ENCODE measurements at places on chromosomes 4 and X.

DNA sequence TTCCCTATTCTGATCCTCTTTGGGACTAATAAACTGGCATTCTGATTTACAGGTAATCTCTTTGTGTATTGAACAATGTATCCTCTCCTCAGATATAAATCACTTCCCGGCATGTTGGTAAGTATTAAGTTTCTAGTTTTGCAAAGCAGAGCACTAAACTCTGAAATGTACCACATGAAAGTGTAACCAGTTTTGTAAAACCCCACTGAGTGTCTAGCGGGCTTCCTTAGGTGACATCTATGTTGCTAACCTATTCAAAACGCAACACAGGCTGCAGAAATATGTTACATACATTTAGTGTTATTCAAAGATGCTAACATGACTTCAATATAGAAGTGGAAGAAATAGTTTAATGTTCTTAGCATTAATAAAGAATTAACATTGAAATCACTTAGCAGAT, 25.2 kb downstream of the DNAJB14 start:
- DNase-seq: peak; percentile 33

- DNase-seq: no peak
Measured at GRCh38 chr4:110163327-110164069, 34.9 kb downstream of the ELOVL6 start.

DNA sequence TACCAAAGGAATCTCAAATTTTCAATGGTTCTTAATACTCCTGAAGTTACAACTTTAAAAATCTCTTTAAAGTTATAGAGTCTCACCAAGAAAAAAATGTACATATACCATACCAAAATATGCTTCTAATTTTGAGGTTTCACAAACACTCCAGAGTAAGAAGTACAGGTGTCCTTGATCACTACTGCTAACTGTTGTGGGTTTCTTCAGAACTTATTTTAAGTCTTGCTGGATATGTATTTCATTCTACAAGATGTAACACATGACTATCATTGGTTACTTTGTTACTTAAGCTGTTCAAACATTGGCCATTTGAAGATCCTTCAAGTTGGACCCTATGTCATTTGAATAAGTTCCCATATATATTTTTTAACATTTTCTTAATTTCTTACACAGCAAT, 808.0 kb downstream of the PCDH19 start:
- peak; percentile 63 for DNase-seq

DNA sequence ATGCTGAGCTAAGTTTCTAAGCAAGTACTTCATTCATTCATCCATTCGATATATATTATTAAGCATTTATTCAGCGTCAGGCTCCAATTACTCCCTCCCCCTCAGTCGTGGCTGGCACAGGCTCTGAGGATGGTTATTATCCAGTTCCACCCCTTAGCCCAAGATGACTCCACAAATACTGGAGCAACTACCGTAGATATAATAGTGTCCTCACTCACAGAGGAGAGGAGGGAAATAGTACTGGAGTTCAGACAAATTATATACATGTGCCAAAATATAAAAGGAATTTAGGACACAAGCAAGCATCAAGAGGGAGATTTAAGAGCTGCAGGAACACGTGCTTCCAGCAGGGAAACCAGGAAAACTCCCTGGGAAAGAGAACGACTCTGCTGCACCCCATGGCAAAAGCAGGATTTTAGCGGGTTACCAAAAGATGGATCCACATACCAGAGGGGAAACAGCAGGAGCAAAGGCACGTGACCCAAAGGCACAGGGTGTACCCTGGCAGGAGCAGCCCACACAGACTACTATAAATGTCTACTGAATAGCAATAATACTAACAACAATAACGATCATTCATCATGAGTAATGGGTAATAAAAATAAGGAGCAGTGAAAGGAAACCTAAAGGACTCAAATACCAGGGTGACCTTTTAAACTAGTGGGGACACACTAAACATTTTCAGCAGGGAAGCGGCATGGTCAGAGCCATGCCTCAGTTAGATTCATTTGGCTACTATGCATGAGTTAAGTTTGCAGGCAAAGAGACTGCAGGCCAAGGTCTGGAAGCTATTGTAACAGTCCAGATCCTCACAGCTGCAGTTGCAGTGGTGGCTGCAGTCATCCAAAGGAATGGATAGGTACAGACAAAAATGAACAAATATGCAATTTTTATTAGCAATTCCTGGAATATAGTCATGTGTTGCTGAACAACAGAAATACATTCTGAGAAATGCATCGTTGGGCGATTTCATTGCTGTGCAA, 153.7 kb downstream of the APBB2 start:
- DNase-seq: no peak

DNA sequence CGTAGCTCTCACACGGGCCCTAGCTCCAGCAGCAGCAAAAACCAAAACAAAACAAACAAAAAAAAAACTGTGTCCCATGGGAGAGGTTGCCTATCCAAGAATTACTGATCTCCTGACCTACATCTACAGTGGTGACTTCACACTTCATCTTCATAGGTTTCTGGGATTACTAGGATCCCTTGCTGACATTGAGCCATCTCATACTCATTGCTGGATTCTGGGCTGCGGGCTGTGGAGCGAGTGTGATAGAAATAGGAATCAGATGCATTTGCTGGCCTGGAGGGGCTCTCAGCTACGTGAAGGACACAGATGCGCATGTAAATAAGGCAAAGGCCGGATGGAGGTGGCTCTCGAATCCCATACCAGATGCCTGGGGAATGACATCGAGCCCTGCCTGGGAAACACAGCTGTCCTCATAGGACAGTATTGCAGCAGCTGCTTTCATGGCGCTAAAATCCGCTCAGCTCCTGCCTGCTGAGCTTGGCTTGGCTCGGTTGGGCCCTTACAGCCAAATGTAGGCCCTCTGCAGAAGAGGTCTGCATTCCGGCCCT, 41.7 kb downstream of the CNGA2 start:
- DNase-seq: no peak

- DNase-seq: no peak
Measured at GRCh38 chrX:28638775-28639174, 51.5 kb downstream of the IL1RAPL1 start.

DNA sequence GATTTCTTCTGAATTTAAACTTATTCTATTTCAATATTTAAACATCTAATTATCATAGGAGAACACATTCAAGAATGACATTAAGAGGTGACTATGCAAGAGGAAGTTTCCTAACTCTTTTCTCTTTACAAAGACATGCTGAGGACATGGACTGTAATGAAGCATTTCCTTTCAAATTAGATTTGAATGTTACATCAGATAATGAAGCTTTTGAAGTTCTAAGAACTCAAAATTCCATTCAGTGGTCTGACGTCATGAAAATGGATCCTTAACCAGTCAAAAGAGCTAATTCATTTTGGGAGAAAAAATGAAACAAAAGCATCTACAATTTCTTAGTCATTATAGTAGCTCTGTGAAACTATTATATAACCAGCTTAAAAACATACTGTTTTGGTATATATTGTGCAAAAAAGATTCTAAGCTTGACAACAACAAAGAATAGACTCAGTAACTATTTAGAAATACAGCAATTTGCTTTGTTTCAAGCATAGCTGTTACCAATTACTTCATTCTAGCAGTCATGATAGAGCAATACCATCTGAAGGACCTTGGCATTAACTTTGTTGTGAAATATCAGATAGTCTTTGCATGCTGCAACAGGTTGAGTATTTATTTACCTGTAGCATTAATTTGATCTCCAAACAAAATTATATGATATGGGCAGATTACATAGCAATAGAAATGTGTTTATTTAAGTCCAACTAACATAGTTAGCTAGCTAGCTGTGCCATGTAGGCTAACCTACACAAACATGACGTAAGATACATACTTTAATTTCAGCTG, 13.7 kb upstream of the DTHD1 start:
- no peak for DNase-seq

DNA sequence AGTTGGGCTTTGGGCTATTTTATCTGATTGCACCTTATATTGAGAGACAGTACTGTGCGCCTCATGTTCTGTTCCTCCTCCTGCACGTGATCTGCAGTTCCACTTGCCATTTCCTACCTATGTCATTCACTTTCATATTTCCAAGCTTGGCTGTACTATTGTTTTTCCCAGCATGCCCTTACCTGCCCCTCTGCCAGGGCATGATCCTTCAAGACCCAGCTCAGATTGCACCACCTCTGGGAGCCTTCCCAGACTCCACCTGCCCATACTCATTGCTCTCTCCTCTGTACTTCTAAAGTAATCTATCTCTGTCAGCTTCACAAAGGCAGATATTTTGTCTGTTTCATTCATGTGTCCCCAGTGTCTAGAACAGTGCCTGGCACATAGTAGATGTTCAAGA, 11.6 kb downstream of the SLC25A5 start:
- DNase-seq: no peak

DNA sequence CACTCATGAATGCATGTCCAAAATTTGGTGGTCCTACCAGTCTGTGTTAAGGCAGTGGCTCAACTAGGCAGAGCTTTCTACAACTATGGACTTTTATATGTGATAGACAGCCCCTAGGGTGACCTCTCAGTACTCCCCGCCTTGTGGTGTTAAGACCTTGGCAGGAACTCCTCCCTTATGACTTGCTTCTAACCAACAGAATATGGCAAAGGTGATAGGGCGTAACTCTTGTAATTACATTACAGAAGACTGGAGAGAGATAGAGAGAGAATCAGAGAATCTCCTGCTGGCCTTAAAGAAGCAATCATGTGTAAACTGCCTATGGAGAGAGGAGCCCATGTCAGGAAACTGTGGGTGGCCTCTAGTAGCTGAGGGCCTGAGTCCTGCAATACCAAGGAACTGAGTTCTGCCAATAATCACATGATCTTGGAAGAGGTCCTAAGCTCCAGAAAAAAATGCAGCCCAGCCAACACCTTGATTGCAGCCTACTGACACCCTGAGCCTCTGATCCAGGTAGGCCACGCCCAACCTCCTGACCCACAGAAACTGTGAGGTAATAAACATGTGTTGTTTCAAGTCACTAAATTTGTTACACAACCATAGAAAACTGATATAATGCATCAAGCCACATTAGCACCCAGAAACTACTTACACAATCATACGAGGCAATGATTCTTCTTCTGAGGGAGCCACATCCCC, 68.9 kb downstream of the INPP4B start:
- DNase-seq: no peak

DNA sequence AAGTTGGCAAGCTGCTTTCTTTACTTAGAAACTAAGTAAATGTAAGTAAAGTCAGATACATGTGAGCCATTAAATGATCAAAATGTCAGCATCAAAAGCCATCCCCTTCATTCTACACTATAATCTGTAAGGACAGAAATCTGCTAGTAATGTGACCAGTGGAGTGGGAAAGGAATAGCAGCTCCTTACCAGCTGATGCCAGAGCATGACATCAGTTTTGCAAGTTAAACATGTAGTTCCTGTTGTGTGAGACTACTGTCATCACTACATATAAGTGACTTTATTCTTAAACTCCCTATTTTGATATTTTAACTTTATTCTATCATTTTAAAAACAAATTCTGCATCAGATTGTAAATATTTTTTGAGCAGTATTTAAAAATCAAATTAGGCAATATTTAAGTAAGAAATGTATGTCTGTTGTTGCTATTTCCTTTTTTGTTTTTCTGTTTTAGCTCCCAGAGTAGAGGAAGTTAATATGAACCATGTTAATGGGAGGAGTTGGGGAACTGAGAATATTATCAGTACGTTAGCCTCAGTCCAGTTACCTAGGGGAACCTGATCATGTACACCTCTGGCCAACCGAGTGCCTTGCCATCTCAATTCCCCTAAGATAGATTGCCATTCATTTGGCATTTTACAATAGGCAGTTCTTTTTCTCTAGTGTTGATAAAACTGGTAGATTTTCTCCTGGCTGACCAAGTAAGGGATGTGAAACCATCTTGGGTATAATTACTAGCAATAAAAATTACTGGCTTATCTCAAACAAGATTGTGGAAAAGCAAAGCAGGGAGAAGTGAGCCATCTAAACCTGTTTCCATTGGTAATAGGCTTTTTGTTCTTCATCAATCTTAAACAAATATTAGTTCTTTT, 34.7 kb downstream of the CCNI start:
- no peak for DNase-seq

GRCh38 chr4:34181891-34182290, 2062.4 kb downstream of the ARAP2 start:
- no peak for DNase-seq

GRCh38 chr4:71497078-71497477, 158.3 kb downstream of the SLC4A4 start:
- DNase-seq: no peak

GRCh38 chrX:68462197-68462596, 28.9 kb upstream of the OPHN1 start:
- no peak for DNase-seq

DNA sequence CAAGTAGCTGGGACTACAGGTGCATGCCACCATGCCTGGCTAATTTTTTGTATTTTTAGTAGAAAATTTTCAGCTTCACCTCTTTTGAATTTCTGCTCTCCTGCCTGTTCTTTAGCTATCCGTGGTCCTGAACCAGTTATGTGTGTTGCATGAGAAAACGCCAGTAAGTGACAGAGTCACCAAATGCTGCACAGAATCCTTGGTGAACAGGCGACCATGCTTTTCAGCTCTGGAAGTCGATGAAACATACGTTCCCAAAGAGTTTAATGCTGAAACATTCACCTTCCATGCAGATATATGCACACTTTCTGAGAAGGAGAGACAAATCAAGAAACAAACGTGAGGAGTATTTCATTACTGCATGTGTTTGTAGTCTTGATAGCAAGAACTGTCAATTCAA, 13.9 kb downstream of the ALB start:
- DNase-seq: no peak

DNA sequence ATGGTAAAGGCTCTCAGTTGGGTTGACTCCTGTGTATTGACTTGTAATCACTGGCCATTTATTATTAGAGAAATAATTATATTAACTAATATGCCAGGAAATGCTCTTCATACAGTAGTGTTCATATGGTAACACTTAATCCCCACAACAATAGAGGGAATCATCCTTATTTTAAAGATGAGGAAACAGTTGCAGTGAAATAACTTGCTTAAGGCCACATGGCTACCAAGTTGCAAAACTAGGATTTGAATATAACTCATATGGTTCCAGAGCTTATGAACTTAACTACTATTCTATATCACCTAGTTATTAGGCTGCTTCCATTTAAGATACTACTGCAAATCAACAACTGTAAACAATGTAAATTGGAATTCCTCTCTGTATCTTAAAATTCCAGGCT, 143.5 kb upstream of the HPGD start:
- DNase-seq: no peak

DNA sequence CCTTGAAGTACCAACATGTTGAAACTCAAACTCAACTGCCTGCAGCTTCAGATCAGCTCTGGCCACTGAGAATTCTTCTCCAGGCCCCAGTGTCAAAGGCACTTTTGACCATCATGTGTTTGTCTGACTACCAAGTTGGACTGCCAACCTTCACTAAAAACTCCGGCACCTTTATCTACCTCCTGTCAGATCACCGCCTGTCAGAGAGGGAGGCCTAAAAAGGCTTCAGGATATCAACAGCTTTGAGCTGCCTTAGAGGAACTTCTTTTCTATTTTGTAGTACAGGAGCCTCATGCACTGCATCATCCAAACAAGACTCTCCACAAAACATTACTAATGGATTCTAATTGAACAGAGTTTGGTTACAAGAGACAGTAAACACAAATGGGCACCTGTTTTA, 2.8 kb downstream of the ACSL1 start:
- no peak for DNase-seq

GRCh38 chrX:134551376-134552048, 91.5 kb downstream of the HPRT1 start:
- no peak for DNase-seq
